ENCODE measurements at places on chromosomes 16 and 17.
A peak's percentile ranks its signal among the peaks of the same experiment; 100 is the strongest.

GRCh38 chr16:80573700-80574120 is 32.9 kb downstream of the DYNLRB2 start:
- no peak for DNase-seq

GRCh38 chr17:52036416-52036815 is 122.1 kb downstream of the CA10 start:
- no peak for DNase-seq

DNA sequence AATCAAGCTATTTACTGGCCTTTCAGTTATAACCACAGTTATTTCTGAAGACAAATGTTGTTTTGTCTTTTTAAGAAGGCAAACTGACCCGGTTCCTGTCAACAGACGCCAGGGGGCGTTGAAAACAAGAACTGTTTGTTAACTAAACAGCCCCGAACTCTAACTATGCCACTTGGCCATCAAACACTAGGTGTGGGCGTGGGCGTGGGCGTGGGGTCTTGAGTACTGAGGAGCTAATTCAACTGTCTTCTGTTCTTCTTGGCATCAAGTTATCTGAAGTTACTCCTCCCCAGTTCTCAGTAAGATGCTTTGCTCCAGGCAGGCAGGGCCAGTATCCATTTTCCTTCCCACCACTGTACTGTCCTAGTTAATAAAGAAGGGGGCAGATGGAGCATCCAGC is 63.3 kb upstream of the MTMR4 start:
- peak; percentile 66 for DNase-seq

DNA sequence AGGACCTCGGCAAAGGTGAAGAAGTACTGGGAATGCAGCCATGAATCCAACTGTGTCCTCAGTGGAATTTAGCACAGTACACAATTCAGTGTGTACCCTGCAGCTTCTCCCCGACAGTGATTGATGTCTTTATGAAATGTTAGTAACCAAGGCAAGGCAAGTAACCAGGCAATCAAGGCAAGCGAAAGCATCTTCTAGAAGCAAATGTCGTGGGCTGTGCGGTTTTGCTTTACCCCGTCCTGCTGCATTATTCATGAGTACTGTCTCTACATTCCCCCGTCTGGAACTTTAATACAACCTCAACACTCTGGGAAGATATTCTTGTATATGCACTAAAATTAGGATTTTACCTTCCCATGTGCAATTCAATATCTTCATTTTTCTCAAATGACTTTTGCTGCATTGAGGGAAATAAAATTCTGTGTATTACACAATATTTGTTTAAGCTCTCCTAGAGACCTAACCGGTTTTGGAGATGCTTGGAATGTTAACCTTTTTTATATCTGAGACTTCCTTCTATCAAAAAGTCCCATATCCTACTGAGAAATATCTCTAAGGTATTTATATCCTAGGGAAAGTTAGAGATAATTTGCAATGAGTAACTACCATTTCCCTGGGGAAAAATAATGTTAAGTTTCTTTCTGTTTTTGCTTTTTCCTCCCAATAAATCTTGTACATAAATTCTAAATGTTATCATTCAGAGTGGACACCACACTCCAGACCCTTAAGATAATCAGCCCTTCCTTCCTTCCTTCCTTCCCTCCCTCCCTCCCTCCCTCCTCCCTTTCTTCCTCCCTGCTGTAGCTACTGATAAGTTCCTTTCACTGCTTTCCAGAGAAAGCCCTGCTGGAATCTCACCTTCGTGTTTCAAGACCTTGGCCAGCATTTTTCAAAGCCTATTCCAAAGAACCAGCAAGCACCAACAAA is 51.9 kb upstream of the ADORA2B start:
- DNase-seq: no peak

DNA sequence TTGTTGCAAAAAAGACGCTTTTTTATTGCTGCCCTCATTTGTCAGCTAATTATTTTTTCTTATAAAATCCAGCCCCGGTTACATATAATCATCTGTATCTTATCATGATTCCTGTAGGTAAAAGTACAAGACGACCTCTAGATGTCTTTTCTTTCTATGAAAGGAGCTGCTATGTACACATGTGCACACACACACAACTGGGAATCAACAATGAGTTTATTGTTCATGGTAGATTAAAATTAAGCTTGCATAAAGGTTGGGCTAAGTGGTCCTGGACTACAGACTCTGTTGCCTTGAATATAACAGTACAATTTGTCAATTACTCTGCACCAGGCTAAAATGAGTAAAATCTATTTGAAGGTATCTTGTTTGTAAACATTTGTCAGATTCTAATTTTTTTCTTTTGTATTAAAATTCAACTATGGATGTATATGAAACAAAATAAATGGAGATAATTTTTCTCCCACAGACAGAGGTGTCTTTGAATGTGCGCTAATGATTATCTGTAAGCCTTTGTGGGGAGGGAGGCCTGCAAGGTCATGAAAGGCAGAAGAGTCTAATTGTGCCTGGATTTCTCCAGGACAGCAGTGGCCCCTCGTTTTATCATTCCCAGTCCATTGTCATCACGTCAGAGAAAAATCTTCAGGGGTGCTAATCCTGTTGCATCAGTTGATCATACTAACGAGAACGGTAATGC is 13.4 kb downstream of the C17orf58 start:
- no peak for DNase-seq

DNA sequence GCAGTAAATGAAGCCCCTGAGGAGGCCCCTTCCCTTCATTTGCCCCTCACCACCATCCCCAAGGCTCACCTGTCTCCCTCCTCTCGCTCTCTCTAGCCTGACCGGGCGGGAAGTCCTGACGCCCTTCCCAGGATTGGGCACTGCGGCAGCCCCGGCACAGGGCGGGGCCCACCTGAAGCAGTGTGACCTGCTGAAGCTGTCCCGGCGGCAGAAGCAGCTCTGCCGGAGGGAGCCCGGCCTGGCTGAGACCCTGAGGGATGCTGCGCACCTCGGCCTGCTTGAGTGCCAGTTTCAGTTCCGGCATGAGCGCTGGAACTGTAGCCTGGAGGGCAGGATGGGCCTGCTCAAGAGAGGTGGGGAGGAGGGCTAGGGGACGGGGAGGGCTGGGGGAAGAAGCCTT is 21.0 kb downstream of the WNT9B start:
- DNase-seq: no peak

GRCh38 chr16:25916037-25916436 is 224.3 kb downstream of the HS3ST4 start:
- no peak for DNase-seq

DNA sequence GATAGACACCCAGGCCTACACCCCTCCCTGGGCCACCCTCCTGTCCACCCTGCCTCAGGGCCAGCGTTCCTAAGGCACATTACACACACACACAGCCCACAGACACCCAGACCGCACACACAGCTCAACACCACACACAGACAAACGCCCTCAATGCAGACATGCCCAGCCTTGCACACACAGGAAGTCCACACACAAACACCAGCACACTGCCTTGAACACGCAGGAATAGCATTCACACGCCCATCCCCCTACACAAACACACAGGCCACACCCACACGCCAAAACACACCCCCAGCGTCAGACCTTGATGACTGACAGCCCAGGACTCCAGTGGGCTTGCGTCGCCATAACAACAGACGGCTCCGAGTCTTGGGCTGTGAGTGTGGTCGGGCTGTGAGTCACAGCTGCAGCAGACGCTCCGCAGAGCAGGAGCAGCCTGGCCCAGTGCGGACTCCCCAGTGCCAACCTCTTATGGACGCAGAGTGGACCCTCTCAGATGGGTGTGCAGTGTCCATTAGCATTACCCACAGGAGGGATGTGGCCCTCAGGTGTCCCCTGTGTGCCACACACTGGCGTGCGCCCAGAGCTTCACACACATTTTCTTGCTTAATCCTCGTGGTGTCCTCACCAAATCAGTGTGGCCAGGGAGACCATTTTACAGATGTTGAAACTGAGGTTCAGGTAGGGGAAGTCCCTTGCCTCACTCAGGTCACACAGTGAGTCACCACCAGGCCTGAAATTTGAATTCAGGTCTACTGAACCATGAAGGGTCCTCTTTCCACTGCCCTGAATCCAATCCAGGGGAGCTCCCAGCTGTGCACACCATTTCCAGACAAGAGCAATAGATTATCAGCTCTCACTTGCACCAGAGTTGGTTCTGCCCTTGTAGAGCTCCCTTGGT is 17.8 kb upstream of the RAI1 start:
- peak; percentile 82 for DNase-seq

GRCh38 chr17:64657610-64658125 is 4.4 kb downstream of the SMURF2 start:
- no peak for DNase-seq
